MG63 (cell line): ENCODE measurements at places on chromosomes 4 and X. TPM values are rescaled to one million over a fixed set of nuclear protein-coding genes. Genes with fewer than 3 reads are reported as not detected.

RPS6KA6 gene
- total RNA-seq = not detected in 2 replicates

FGF2 gene
- total RNA-seq = 48.5 and 109 TPM in 2 replicates

RGS12 gene
- 9.8 and 21.4 TPM in 2 replicates for total RNA-seq

MAGEA3 gene
- not detected in 2 replicates for total RNA-seq

HCFC1 gene
- 7.8 and 12.8 TPM in 2 replicates for total RNA-seq

PABPC4L gene
- under 0.01 TPM in 1 of 2 replicates, not detected in the other for total RNA-seq

SULT1B1 gene
- total RNA-seq = 0.03 TPM in 1 of 2 replicates, not detected in the other

RAI2 gene
- total RNA-seq = not detected in 2 replicates

- no peak for DNase-seq
Observed at GRCh38 chr4:76212851-76213414, 691 bp downstream of the SCARB2 start.

GRCh38 chrX:18549643-18550042 lies 122.3 kb downstream of the RS1 start:
- no peak for DNase-seq

DNA sequence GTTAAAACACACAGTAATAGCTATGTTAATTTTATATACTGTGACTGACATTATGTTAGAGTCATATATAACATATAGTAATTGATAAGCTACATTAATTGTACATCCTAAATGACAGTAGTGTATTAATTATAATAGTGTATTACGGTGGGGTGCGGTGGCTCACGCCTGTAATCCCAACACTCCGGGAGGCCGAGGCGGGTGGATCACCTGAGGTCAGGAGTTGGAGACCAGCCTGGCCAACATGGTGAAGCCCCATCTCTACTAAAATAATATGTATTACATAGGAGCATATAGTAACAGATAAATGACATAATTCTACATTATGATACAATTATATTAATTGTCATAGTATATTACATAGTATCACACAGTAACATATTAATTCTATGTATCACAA lies 12.2 kb downstream of the ASMTL start:
- DNase-seq = no peak

DNA sequence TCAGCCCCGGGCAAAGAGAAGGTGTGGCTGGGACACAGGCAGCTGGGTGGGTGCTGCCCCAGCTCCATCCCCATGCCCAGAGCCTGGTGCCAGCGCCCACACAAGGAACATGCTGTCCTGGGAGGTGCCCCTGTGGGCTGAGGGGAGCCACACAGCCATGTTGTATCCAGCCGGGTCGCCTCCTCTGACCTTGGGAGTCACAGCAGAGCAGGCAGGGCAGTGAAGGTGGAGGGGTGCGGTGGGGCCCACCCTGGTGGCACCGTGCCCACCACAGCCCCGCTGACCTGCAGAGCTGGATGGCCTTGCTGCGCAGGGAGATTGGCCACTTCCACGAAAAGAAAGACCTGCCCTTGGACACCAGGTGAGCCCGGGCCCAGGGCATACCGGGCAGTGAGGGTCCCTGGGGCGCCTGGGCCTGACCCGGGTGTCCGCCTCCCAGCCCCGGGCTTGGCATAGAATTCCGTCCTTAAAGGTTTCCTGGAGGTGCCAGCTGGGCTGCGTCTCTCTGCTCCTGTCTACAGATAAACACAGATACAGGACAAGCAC lies 18.7 kb upstream of the ADD1 start:
- DNase-seq = no peak

GRCh38 chr4:19256823-19257222 lies 994.9 kb upstream of the SLIT2 start:
- no peak for DNase-seq

DNA sequence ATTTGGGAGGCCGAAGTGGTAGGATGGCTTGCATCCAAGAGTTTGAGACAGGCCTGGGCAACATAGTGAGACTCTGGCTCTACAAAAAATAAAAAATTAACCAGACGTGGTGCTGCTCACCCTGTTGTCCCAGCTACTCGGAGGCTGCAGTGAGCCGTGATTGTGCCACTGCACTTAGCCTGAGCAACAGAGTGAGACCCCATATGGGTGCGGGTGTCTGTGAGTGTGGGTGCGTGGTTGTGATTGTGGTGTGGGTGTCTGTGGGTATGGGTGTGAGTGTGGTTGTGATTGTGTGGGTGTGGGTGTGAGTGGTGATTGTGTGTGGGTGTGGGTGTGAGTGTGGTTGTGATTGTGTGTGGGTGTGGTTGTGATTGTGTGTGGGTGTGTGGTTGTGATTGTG lies 114.6 kb downstream of the UBE2K start:
- DNase-seq = no peak

DNA sequence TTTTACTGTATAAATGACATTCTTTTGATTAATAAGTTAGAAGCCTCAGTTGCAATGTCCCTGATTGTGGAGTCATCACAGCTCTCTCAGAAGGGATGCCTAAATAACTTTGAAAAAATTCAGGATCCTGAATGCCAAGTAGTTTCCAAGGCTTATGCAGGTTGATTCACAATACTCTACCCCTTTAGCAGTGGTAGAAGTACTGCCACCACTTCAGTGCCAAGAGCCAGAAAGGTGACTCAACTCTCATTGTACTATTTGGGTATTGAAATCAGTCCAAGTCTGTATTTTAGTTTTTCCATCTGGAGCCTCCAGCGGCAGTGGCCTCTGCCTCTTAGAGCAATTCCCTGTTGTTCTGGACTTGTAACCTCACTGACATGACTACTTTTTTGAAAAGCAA lies 320.1 kb upstream of the NDST4 start:
- DNase-seq = no peak

DNA sequence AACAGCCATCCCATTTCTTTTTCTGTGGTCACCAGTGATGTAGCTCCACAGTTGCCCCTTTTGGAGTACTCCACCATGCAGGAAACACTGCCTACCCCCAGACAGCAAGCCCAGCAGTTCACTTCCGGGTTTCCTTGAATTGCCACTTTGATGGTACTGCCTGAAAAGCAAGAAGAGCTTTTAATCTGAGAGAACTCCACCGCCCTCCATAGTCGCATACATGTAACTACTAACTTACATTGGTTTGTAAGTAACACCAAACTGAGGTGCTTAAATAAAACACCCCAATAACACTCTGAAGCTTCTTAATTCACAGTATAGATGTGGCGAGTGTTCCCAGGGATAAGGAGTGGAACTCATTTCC lies 53.6 kb upstream of the HPSE start:
- no peak for DNase-seq

DNA sequence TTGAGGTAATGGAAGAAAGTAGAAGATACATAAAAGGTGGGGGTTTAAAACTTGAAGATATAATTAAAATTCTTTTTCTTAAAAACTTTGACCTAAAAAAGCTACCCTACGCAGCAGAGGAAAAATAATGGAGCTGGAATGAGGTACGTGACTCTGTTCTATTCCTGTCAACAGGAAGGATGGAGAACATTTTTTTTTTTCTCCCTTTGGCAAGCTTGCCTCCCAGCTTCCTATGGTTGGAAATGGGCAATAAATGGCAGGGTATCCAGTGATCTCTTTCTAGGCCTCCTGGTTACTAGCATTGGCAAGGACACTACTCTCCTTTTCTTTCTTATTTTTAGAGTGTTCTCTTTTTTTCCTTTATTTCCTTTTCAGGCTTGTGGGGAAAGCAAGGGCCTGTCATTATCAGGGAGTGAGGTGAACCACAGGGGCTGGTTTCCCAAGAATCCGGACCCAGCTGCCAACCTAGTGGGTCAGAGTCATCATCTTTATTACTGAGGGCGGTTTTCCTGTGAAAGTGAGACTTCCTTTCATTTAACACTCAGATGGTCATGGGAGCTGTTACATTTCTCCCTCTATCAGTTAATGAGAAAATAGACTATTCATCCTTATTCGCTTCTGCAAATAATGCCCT lies 224.6 kb downstream of the SPRY1 start:
- DNase-seq = peak; percentile 14

- DNase-seq = peak; percentile 61
Observed at GRCh38 chr4:173167758-173168395, 734 bp upstream of the GALNT7 start.

DNA sequence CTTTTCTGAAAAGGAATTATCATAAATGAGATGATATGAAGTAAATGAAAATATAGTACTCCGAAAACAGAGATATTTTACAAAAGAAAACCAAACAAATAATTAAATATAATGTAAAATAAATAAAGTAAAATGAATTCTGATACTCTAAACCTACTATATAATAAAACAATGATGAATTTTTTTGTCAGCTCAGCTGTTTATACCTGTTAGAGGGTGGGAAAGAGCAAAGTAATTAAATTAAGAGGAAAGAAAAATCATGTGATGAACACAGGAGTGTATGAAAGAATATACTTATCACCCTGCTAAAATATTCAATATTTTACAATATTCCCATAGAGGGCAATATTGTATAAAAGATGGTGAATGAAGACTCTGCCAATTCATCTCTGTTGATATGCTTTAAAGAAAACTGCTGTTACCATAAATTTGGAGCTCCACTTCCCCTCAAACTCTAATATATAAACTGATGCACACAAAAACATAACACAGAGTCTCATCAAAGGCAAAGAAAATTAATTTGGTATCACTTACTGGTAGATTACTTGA lies 6.5 kb upstream of the NDST4 start:
- DNase-seq = no peak

DNA sequence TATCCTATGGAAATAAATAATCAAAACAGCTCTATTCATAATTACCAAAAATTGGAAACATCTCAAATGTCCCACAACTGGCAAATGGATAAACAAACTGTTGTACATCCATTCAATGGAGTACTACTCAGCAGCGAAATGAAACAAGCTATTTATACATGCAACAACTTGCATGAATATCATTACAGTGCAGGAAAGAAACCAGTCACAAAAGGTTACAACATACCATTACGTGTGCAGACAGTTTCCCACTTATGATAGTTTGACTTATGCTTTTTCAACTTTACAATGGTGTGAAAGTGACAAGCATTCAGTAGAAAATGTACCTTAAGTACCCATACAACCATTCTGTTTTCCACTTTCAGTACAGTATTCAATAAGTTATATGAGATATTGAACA lies 82.3 kb downstream of the NEK1 start:
- DNase-seq = no peak

- DNase-seq = no peak
Observed at GRCh38 chrX:48540480-48540879, 966 bp downstream of the TBC1D25 start.

DNA sequence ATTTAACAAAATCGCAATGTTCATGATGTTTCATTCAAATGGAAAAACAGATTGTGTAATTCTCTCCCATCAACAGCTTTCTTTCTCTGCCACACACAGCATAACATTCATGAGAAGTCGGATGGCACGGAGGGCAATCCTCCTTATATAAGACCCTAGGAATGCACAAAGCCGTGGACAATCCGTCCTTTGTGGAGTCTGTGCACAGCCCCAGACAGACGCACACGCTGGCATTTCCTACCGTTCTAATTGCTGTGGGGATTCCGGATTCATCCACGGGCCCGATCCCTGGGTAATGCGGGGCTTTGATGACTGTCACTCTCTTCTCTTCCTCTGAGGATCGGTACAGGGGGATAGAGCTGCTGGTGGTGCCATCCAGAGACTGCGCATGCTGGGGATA lies 121.9 kb upstream of the PDLIM3 start:
- no peak for DNase-seq

GRCh38 chrX:10240918-10241317 lies 84.1 kb downstream of the CLCN4 start:
- DNase-seq = peak; percentile 78

GRCh38 chr4:128980816-128981326 lies 112.5 kb downstream of the SCLT1 start:
- DNase-seq = no peak

- no peak for DNase-seq
Observed at GRCh38 chr4:25937801-25938200, 23.8 kb downstream of the SMIM20 start.

GRCh38 chr4:54937501-54937900 lies 187.9 kb downstream of the KDR start:
- DNase-seq = no peak
